ENCODE measurements at places on chromosomes 11 and 22.

DNA sequence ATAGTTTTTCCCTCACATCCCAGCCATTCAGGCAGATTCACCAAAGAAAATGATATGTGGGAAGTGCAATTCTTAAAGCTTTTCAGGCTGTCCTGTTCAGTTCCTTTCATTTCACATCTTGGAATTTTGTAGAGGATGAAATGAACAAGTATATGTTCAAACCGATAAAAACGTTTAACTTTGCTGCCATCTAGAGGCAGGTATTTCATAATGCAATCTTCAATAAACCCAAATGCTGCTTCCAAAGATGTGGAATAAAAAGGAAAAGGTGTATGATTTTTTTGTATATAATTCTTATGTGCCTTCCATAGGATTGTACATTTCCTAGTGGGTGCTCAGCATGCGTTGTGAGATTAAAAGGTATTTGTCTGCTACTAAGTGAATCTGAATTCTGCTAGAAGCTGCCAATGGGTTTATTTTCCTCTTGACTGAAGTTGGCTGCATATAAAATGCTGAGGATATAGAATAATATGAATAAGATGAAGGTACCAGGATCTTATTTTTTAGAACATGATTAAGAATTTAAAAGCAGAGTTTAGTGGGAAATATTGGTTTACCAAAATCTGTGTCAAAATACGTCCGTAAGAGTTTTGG, 199.3 kb downstream of the PGR start:
- no peak for DNase-seq

GRCh38 chr22:44661070-44661469, 40.9 kb upstream of the PRR5 start:
- DNase-seq, result no peak

- no peak for DNase-seq
Measured at GRCh38 chr22:17695986-17696385, 57.4 kb downstream of the BCL2L13 start.

GRCh38 chr11:58592760-58593472, 14.1 kb downstream of the ZFP91 start:
- no peak for DNase-seq

DNA sequence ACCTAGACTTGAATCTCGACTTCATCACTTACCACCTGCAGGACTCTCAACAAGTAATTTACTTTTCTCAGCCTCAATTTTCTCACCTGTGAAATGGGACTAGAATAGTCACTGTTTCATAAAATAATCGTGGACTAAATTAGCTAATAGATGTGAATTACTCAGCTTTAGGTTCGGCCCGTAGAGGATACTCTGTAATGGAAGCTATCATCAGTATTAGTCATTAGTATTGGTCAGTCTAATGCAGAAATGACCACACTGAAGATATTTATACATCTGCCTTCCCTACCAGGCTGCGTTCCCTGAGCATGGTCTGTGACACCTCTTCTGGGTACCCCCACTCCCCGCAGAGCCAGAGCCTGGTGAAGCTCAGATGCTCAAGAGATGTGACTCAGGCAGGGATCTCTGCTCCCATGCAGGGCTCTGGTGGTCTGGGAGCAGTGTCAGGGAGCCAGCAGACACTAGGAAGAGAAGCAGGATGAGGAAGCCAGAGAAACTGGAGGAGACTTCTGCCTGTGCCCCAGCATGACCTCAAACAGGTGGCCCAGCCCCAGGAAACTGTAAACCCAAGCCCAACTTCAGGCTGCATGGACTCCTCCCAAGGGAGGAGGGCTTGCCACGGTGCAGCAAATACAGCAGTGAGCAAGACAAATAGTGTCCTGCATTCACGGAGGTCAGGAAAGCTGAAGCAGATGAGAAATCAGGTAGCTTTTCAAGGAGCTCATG, 88.0 kb upstream of the E2F8 start:
- no peak for DNase-seq

DNA sequence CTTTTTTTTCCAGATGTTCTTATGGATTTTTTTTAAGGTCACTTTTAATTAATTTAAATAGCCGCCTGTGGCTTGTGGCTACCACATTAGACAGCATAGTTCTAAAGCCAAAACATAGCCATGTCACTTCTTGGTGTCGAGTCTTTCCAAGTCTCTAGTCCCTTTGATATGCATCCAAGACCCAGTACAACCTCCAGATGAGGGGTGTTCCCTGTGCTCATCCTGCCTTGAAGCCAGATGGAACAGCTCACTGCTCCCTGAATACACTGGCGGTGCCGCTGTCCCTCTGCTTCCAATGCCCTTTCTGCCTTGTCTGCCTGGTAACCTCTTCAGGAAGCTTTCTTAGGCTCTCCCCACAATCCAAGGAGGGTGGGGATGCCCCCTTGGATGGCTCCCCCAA, 338.0 kb downstream of the TENM4 start:
- DNase-seq, result no peak

GRCh38 chr11:134661660-134662059, 249.6 kb upstream of the B3GAT1 start:
- DNase-seq, result no peak

DNA sequence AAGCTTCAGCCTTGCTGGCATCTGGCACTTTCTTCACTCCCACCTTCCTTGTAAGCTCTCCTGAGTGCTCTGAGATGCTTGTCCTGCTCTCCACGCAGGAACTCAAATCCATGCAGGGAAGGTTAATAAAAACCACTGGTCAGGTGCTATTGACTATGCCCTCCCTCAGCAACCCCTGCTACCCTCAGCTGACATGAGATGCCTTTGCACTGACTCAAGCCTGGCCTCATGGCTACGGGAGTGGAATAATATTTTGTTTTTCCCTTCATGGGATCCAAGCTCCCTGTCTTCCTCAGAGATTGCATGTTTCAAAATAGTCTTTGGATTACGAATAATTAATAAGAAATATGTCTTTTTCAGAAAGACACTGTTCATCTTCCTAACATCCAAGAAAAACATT, 31.7 kb upstream of the ABCC8 start:
- DNase-seq, result no peak

GRCh38 chr22:24681236-24681635, 78.2 kb downstream of the GGT1 start:
- no peak for DNase-seq

DNA sequence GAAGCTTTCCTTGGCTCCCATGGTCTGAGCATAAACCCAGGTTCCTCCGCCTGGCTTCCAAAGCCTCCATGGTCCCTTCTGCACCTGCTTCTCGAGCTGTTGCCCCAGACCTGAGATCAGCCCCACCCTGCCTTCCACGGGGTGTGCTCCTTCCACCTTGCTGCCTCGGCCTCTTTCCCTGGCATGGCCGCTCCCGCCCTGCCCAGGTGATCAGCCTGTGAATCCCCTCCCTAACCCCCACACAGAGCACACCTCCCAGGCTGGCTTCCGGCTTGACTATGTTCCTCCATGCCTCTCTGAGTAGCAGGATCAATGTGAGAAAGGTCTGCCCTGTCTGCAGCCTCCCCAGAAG, 2.7 kb upstream of the PPP6R3 start:
- DNase-seq, result no peak

GRCh38 chr11:64180891-64181290, 5.1 kb upstream of the STIP1 start:
- DNase-seq, result no peak

GRCh38 chr11:45669956-45670355, 4.5 kb upstream of the CHST1 start:
- no peak for DNase-seq

GRCh38 chr11:18105802-18106574, at the start of gene SAAL1:
SAAL1 (minus strand) TSS chr11:18106082; CDS start chr11:18106041, 41 bp downstream.
- DNase-seq, result peak; percentile 31
